ENCODE measurements at places on chromosomes 13 and 19. TPM values are rescaled to one million over a fixed set of nuclear protein-coding genes. Genes with fewer than 3 reads are reported as not detected.

DNA sequence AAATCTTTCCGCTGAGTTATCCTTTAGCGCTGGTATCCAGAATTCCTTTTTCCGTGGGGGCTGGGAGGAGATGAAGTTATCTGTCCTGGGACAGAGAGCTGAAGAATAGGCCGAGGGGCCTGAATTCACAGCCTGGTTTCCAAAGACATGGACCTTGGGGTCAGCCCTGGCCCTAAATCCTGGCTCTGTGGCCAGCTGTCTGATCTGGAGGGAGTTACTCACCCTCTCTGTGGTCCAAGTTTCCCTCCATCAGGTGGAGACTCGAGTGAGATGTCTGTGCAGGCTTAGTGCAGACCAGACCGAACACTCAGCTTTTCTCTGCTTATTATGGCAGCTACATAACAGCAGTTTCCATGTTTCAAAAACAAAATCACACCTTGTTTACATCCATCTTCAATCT is 59.6 kb downstream of the CDADC1 start:
- no peak for DNase-seq

DNA sequence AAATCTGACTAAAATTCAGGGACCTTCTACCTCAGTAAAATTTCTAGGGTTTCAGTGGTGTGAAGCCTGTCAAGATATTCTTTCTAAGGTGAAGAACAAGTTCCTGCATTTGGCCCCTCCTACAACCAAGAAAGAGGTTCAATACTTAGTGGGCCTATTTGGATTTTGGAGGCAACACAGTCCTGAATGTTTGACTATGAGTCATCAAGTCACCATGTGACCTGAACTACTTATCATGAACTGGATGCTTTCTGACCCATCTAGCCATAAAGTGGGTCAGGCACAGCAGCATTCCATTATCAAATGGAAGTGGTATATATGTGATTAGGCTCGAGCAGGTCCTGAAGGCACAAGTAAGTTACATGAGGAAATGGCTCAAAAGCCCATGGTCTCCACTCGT is 163.0 kb upstream of the IRS2 start:
- DNase-seq: no peak

- DNase-seq: no peak
Observed at GRCh38 chr19:52297601-52298364, 814 bp downstream of the ZNF480 start.

DNA sequence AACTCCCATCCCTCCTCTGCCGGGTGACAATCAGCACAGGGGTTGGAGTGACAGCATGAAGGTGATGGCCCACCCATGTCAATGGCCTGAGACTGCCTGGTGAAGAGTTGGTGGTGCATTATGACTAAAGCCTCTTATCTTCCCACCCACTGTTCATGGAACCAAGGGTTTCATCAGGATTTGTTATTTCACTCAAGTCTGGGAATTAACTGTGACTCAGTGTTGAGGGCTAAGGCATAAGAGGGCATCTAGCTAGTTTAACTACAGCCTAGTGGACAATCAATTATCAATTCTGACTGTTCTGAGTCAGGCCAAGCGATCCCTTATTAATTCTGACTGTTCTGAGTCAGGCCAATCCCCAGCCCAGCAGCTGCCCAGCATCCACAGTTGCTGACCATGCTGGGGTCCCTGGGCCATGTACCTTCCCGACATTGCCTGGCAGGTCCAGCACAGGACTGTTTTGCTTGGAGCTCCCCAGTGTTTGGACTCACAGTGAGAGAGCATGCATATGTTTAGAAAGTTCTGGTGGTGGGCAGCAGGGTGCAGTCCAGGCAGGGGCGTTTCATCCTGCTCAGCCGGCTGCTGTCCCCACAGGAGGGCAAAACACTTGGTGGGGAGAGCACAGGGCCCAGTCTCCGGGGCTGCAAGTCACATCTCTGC is 65.5 kb downstream of the RASL11A start:
- peak; percentile 79 for DNase-seq

The ZNF541 gene
- not detected for total RNA-seq

The CEACAM20 gene
- total RNA-seq: not detected

DNA sequence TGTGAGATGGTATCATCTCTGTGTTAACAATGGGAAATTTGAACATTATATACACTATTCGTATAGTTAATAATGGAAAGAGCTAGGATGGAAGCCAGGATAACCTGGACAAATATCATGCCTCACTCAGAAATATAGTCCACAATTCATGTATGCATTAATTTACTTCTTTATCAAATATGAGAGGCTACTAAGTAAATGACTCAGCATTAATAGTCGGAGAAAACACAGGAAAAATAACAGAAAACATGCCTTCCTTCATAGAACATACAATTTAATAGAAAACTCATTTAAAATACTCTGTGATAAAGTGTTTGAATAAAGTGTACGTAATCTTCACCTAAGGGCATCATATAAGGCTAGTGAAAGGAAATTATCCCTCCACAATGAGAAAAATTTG is 383.4 kb upstream of the SLITRK5 start:
- DNase-seq: no peak

DNA sequence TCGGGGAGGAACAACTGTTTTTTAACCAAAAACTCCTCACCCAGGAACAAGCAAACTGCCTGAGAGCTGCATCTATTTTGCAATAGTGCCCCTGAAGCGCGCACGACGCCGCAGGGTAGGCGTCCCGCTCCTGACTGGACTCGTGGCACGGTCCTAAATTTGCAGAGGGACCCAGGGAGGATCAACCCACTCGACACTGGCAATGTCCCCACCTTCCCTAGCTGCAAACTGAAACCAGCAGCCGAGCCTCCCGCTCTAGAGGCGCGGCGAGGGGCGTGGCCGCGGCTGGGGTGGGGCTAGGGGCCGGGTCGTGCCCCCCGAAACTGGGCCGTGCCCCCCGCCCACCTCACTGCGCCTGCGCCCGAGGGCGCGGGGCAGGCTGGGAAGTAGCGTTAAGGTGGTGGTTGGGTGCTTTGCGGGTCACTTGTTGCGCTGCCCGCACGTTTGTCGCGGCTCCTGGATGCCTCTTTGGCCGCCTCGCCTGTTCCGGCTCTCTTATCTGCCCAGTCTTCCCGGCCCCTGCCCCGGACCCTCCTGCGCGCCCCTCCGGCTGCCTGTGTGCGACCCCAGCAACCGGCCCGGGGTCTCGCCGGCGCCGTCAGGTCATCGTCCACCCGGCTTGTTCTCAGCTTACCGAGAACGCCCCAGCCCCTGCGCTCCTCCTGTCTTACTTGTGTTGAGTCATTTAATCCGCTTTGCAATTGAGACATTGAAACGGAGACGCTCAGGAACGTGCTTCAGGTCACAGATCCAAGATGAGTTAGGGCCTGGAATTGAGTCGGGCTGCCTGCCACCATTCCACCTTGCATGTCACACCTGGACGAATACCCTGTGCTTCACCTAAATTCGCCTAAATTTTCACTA is 37.9 kb upstream of the LSM14A start:
- DNase-seq: peak; percentile 47

DNA sequence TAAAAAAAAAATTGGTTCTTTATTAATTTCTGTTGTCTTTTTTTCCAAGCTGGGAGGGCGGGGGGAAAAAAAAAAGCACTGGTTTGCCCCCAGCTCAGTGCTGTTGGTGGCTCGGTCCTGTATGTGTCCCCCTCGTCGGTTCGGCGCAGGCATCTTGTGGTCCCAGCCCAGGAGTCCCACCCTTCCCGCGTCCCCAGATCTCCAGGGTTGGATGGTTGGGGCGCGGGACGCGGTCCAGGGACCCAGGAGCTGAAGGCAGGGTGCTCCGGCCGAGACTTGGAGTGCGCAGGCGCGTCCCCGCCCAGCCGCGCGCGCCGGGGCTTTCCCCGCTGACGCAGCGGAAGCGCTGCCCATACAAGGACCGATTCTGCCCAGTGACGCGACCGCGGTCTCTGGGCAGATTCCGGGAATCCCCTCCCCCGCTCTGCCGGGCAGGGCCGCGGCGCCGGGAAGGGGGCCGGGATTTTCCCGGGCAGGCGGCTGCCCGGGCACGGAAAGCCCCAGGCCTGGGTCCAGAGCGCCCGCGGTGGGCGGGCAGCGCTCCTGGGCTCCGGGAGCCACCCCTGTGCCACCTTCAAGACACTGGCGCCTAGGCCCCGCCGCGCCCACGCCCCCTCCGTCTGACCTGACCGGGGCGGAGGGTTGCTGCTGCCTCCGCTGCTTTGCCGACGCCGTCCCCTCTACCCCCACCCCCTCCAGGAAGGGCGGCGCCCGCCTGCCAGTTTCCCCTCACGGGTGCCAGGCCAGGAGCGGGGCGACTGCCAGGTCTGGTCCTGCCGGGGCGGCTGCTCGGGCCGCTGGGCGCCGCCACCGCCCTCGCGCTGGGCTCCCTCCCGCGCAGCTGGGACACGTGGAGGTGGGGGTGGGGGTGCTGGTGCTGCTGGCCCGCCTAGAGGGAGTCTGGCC is 2.3 kb downstream of the JUNB start:
- DNase-seq: peak; percentile 73

The ZSCAN18 gene
- 28.6 TPM for total RNA-seq

DNA sequence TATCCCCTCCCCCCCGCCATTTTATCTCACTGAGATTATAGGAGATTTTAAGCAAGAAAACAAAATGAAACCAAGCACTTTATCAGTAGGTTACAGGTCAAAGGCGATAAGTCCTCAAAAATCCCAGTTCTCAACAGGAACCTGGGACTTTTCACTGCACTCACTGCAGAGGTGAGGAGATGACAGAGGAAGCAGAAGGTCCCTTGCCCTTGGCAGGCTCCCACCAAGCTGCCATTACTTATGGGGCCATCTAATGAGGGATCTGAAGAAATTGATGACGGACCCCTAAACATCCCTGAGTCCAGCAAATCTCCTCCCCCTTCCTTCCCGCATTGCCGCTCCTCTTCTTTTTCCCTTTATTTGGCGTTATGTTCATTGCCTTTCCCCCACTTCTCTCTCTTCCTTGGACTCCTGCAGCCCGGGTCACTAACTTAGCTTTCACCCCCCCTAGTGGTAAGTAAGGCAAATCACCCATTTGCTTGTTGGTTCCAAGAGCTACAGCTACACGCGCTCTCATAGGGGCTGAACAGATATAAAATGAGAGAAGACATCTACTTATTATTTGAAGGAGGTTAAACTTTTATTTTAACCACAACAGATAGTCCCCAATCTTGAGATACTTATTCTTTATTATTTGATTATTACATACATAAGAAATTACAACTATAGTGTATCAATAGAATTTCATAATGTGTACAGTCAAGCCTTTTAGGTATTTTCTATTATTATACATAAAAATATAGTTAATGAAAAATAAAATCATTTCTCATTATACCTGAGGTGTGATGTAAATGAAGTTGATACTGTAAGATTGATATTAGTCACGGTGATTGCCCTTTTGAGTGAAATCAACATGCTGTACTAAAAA is 52.0 kb upstream of the ARGLU1 start:
- DNase-seq: peak; percentile 45
